Substantia nigra (tissue), 51 donors: ENCODE measurements at places on chromosomes 2 and 18.

DNA sequence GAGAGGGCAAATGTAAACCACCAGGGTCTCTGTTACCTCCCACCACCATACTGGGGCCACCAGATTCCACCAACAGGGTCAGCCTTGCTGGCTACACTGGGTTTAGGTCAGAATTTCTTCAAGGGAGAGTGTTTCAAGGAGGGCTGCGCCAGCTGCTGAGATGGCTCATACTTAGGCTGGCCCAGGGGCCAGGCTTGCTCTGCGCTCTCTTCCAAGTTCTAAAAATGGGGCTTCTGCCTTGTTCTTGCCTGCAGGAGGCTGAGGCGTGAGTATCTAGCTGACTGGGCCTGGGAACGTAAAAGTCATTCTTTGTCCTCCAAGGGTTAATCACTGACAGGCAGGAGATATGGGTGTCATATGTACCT is 28.1 kb downstream of the MRPL33 start:
- no peak for DNase-seq

GRCh38 chr18:63258749-63259566 is 60.6 kb downstream of the BCL2 start:
- DNase-seq = no peak

- DNase-seq = no peak
Observed at GRCh38 chr2:72112981-72113846, 34.4 kb downstream of the CYP26B1 start.

DNA sequence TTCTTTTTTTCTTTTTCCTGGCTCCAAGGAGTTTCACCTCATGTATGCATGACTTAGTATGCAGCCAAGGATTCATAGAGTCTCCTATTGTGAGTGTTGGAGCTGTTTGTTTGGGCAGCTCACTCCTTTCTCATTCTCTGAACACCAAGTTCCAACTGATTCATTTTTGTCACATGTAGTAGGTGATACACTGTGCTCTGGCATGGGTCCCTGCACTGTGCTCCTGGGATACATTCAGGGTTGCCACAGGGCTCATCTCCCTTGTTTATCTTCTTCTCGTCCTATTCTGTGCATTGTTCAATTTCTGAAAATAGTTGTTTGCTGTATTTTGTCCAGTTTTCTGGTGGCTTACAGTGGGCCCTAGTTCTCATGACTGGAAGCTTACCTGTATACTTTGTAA is 96.8 kb downstream of the ZNF407 start:
- no peak for DNase-seq

- DNase-seq = peak; percentile 19
Observed at GRCh38 chr2:207008105-207008990, 69.0 kb downstream of the CPO start.

DNA sequence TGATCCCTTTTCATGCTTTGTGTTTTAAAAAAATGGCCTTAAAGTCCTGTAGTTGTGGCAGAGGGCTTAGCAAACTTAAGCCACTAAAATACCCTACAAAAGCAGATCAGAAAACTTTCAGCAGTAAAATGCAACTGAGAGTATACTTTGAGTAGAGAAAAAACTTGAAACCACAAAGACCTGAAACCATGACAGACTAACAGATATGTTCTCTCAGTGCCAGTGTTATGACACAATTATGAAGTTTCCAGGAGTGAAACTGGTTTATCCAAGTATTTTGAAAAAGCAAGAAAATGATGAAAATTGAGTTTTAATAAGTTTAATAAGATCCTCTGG is 74.5 kb downstream of the SPRED2 start:
- no peak for DNase-seq

GRCh38 chr2:140307532-140307931 is 1527.3 kb upstream of the NXPH2 start:
- DNase-seq = no peak

DNA sequence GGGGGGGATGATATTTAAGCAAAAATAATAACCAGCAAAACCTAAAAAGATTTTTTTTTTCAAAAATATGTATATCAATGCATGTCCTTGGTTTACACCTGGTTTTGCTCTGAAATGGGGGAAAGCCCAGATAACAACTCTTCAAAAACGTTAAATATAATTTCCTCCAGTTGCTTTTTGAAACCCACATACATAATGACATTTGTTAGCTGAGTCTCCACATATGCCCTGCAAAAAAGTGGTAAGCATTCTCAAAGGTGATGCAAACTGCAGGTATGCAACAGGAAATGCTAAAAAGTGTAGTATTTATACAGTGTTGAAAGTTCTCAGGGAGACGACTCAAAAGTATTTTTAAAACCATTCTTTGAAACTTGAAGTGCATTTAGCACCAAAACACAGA is 258.6 kb downstream of the ZEB2 start:
- no peak for DNase-seq

DNA sequence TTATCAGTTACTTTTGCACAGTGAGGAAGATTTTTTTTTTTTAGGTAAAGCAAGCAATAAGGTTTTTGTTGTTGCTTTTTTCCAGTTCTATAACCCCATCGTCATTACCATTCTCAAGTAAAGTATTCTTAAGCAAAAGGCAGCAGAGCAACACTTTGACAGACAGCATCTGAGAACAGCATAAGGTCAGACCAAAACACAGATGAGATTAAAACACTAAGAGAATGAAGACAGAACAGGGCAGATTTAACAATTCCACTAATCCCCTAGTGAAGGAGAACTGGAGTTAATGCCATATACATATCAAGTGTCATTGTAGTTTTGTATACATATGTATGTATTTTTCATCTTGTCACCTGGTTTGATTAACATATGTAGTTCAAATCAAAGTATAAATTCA is 290.2 kb downstream of the METTL4 start:
- no peak for DNase-seq

DNA sequence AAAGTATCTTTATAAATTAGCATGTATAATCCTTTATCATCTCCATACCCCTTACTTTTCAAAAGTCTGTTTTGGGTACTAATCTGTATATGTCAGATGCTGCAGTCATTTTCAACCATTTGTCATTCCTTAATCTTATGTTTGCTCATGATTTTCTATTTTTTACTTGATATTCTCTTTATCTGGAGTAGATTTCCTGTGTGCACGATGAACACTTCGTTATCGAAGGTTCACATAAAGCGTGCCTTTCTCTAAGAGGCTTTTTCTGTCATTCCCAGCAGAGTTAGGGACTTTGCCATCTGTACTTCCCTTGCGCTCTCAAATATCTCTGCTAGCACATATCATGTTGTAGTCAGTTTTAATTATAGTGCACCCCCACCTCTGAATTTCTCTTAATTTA is 123.2 kb downstream of the BIRC6 start:
- no peak for DNase-seq

DNA sequence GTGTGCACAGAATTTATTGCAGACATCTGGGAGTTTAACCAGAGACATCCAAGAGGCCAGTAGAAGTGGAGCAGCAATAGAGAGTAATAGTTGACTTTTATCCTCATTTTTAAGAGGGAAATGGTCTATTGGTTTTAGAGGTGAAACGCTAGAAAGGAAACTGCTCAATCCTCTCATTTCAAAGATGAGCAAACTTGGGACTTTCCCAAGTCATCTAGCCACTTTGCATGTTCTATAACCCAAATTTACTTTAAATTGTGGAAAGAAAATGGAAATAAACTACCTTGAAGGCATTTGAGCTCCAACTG is 601.7 kb downstream of the ARHGAP15 start:
- DNase-seq = no peak

DNA sequence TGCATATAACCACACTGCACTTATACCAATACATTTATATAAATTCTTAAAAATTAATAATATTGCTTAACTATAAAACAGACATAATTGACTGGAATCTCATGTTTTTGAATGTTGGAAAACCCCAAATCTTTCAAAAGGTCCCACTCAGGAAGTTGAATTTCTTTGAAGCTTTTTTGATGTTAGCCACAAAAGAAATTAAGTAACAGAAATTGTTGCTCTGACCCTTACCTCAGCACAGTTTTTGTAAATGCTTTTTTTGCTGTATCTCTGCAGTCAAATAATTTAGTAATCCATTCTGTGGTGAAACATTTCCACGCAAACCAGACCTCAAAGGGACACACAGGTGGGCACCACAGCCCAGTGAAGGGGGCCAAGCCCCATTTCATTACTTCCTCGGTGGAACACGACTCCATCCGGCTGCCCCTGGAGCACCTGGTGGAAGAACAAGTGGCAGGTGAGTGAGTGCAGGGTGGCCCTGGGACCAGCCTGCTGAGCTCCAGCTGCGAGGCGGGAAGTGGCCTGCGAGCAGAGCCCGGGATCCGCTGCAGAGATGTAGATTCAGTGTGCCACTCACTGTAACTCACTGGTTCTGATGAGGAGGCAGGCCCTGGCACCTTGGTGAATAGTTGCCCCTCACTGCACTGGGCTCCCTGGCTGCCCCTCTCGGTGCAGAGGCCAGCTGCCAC is 8.4 kb downstream of the SCLY start:
- no peak for DNase-seq

DNA sequence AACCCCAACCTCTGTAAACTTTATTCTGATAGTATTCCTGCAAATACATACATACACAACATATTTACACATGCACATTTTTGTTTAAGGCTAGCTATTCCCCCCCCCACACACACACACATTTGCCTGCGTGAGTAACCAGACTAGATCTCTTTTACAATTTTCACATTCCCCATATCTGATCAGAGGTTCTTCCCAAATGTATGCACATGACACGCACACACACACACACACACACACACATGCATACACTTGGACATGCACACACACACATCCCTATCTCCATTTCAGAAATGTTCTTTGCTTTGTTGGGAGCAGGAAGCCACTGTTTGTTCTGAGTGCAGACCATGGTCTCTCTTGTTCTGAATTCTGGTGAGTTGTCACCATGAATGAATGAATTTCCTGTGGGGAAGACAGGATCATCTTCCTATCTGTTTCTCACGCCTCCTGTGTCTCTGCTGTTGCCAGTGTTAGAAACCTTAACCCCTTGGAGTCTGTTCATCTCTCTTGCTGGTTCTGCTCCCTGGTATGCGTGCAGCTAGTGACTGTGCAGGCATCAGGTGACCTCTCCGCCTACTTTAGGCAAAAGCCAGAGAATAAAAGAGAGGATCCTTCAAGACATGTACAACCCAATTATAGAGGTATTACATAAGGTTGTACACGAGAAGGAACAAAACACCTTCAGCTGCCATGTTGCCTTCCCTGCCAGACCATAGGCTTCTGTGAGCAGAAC is 251.0 kb upstream of the RAB12 start:
- DNase-seq = no peak

DNA sequence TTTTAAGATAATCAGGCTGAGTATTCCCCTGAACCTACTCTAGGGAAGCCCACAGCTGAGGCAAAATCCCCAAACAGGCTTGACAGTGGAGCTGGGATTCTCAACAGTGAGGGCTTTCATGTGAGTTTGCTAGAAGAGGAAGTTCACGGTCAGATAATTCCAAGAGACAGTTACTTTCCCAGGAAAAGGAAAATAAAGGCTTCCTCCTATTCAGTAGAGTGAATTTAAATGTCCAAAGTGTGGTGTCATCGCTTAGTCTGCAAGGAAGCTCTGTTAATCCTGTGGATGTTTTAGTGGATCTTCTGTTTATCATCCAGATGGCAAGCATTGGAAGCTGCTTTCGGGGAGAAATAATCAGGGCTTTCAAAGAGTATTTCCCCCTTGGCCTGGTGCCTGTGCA is 119.8 kb downstream of the RPIA start:
- no peak for DNase-seq

DNA sequence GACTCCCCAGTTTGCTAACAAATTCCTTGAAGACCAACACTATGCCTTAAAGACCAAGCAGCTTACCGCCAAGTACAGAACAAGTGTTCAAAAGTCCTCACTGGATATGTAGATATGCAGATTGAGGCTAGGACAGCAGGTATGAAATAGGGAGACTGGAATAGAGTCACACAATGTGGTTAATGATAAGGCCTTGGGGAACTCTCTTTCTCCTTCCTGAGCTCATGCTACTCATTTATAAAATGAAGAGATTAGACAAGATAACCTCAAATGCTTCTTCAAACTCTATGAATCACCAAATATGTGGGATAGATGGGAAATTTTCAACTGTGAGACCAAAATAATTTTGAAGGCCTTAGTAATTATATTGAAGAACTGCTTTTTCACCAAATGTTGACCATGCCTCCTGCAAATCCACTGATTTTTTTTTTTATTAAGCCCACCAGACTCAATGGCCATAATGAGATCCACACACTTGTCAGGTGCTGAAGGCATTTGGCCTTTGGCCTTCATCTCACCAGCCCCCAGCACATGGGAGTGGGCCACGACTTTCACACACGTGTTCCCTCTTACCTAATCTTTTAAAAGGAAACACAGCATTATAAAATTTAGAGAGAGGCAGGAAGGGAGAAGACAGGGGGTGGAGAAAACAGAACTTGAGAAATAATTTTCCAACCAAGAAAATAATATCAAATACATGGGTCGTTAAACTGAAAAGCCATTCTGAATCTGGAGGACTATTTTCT is 181.5 kb downstream of the EN1 start:
- no peak for DNase-seq

- DNase-seq = no peak
Observed at GRCh38 chr2:220076734-220077133, 449.3 kb downstream of the SLC4A3 start.

GRCh38 chr2:38202713-38203445 is 126.9 kb upstream of the CYP1B1 start:
- DNase-seq = no peak

DNA sequence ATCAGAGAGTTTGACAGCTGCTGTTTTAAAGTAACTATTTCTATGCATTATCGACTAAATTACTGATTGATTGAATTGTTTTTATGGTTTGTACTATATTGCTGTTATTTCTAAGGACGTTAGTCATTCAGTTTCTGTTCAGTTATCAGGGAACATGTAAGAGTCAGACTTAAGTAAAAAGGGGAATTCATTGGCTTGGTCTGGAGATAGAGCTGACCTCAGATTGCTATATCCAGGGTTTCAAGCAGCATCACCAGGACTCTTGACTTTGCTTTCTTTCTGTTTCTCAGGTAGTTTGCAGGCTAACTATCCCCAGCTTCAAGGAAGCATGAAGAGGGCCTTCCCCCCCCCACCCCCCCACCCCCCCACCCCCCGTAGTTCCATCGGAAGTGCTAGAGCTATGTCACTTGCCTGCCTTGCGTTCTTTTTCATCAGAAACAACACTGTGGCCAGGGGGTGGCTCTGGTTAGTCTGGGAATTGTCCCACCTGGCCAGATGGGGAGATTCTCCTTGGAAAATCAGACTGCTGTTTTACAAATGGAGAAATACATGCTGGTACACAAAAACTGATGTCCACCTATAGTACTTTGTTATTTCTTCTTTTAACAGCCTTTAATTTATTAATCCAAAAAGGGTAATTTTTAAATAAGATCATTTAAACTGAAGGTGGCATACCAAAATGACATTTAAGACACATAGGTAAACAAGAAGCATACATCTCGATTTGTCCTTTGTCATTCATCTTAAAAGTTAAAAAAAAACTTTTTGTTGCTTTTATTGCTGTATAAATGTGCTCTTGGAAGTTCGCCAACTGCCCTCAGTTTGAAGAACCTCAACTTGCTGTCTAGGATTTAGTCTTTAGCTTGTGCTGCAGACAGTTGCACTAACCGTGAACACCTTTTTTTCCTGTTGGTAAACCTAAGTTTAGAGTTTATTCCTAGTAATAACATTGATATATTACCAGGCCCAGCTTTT is 9.4 kb downstream of the SMAD4 start:
- DNase-seq = no peak
